ENCODE measurements at places on chromosomes 6 and 20.

DNA sequence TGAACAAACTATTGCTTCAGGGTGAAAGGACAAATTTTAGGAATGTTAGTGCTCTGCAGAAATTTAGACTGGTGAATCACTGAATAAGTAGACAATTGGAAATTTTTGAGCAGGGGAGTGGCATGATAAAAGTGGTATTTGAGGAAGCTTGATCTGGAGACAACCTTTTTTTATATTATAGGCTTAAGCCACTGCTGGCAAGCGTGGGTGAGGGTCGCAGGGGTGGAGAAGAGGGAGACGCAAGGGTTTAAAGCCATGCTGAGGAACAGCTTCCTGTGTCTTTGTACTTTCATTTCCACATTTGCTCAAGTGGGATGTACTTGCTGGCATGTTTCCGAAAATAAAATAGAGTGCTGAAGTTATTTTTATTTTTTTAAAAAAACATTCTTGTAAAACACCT lies 23.7 kb downstream of the NCOA7 start:
- DNase-seq: no peak

- DNase-seq: no peak
Measured at GRCh38 chr6:128271011-128271410, 249.4 kb downstream of the PTPRK start.

GRCh38 chr6:35294308-35294945 lies 3.2 kb upstream of the DEF6 start:
- peak; percentile 83 for DNase-seq

- no peak for DNase-seq
Measured at GRCh38 chr6:106501960-106502371, 127.3 kb downstream of the RTN4IP1 start.

DNA sequence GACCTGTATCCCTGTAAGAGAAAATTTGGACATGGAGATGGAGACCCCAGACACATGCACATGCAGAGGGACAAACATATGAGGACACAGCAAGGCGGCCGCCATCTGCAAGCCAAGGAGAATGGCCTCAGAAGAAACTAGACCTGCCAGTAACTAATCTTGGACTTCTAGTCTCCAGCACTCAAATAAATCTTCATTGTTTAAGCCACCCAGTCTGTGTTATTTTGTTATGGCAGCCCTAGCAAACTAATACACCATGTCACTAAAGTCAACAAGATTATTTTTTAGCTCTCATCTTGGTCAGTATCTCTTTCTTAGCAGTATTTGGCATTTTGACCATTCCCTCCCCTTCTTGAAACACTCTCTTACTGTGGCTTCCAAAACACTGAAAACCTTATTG lies 26.7 kb downstream of the LATS1 start:
- DNase-seq: no peak

DNA sequence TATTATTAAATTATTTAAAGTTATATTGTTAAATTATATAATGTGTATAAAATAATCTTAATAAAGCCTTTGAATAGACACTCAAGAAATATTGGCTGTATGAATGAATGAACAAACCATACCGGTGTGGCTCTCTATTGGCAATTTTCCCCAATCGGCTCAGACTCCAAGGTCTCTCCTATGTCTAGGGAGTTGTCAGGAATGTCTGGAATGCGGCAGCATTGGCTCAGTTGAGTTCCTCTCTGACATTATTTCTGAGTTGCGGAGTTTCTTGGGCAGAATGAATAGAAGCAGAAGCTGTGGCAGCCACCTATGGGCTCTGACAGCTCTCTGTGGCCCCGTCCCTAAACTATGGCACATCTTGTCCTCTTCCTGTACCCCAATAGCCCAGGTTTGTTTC lies 111.0 kb downstream of the SOBP start:
- peak; percentile 88 for DNase-seq

DNA sequence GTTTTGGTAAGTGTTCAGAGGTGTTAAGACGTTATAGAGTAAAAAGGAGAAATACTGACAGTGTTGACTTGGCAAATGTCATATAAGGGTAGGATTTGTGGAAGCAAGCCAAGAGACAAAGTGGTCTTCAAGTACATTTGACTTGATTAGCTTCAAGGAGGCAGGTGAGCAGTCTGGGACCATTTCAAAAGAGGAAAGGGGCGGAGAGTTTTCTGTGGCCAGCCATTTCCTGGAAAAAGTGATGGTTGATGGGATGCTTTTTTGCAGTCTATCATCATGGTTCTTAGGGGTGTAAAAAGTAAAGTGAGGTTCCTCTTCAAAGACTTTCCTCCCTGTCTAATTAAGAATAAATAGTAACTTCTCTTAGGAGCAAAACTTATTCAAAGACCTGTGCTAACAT lies 28.7 kb downstream of the FKBP1A start:
- no peak for DNase-seq

- no peak for DNase-seq
Measured at GRCh38 chr6:12012038-12012557, at the start of gene HIVEP1. Gene HIVEP1, plus strand, starts transcription at chr6:12012312. Its CDS starts 3,317 bp downstream, at chr6:12015629.

DNA sequence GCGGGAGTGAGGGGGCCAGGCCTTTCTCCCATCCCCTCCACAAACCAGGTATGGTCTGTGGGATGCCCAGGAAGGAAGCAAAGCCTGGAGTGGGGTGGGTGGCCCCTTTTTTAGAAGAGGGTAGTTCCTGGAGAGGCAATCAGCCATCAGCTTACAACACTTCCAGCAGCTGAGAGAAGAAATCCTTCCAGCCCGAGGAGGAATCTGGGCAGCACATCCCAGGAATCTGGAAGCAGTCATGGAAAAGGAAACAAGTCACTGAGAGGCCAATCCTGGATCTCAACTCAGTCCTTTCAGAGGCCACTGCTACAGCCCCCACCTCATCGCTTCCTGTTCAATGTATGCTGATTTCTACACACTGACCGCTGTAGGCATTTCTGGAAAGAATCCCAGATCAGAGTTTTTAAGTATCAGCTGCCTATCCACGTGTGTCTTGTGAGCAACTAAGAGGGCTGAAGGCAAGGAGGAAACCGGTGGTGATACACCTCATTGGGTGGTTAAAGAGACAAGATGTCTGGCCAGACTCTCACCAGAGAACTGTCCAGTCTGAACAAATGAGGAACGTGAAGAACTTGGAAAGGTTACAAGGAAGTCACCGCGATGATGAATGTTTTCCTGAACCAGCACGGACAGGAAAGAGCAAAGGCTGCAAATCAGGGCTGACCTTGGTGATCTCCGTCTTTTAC lies 92.9 kb upstream of the SHLD1 start:
- DNase-seq: no peak

DNA sequence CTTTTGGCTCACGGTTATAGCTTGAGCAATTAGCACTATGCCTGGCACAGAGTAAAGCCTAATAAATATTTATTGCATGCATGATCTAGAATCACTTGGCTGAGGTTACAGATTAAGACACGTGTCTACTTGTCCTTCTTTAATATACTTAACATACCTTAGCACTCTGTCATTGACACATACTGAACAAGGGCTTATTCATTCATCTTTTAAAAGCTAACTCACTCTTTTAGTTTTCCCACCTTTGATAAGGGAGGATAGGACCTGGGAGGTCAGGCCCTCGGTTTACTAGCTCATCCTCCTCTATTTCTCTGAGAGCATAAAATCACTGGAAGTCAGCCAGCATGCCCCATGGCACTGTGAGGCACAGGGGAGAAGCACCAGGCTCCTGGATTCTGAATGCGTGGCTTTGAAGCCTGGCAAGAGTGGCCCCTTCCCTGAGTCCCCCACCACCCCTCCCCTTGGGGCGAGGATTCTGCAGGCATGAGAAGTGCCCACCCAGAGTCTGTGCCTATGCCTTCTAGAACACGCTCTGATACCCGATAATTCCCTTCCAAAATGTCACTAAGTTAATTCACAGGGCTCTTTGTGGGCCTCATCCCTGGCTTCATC lies 11.2 kb downstream of the ZCCHC3 start:
- no peak for DNase-seq

DNA sequence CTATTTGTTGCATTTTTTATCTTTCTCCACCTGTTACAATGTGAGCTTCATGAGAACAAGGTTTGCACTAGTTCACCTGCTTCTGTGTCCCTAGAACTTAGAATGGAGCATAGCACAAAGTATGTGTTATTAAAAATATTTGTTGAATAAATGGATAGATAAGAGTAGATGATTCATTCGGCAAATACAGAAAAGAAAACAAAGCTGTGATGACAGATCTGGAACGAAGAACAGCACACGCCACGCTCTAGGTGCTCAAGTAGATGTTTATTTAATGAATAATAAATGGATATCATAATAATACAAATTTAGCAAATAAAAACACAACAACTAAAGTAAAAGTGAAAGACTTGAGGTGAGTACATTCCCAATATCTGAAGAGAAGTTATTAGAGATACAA lies 273.1 kb downstream of the HAO1 start:
- DNase-seq: no peak

DNA sequence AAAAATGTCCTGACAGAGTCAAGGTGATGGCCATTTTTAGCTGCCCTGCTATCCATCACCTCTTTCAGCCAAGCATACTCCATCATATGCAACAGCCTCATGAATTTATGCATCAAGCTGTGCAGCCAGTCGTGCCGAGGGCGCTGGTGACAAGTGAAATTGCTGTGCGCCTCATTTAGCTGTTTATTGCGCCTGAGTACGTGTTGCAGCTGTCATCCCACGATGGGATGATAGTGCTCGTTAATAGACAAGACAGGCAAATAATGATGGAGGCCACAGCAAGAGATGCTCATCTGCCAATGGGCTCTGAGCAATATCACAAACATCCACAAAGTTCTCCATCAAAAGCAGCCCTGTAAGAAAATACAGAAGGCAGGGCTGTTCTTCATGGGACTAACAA lies 562.3 kb upstream of the POU3F2 start:
- DNase-seq: no peak

GRCh38 chr6:55397986-55398385 lies 70.7 kb downstream of the GFRAL start:
- DNase-seq: no peak

GRCh38 chr6:123150076-123150475 lies 154.0 kb downstream of the CLVS2 start:
- DNase-seq: no peak

DNA sequence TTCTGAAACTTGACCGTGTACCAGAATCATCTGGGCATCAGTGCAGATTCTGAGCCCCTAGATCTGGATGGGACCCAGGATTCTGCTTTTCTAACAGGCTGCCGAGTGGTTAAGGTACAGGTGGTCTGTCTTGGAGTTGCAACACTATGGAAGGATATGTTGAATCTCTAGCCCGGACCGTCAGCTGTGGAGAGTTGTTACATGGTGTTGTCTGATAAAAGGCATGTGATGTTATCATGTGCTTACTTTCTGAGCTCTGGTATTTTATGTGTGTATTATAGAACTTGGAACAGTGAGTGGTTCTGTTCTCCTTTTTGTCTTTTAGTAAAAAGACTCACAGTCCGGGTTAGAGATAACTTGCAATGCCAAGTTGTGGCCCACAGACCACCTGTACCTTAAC lies 123.0 kb downstream of the JARID2 start:
- no peak for DNase-seq

DNA sequence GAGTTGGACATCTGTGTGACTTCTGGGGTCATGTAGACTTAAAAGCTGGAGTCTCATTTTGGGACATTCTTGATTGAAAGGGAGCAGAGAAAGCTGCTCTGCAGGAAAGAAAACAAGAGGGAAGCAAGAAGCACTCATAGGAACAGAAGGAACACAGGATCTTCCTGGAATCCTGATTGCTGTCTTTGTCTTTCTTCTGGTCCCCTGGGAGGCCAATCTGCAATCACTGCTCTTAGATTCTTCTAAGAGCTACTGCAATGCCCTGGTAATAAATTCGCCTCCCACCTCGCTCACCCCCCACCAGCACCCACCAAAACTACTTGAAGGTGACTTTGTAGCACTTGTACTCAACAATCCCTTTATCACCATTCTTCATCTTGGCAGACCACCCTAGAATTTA lies 51.8 kb downstream of the SLC35B3 start:
- DNase-seq: peak; percentile 74
